ENCODE measurements at places on chromosomes 4 and X.

DNA sequence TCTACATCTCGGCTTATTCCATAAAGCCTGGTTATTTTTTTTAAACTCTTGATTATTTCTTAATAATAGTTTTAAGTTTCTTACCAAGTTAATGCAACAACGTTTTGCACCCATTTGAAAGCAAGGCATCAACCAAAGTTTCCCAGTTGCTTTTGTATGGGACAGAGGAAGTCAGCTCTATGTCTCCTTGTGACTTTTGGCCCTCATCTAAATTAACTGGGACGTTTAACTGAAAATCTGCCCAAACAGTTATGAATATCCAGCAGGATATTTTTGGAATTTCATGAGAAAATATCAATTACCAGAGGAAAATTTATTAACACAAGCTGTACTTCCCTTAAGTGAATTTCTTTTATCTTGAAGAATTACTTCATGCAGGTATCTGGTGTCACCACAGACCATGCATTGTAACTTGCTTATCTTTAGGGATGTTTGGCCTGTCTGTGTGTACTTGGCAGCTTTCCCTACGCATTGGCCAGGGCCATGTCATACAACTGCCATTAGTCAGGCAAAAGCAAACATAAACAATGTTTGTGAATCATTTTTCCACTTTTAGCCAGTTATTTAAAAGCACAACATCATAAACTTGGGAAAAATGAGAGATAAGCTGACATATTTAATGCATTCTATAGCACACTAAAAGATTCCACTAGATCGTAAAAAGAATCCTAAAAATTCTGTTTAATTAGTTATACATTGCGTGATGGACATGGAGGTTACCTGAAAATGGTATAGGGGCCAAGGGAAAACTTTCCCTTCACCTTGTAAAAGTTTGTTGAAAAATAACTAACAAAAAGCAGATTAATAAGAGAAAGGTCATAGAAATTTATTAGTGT is 101.4 kb upstream of the PDE5A start:
- peak; percentile 70 for DNase-seq

DNA sequence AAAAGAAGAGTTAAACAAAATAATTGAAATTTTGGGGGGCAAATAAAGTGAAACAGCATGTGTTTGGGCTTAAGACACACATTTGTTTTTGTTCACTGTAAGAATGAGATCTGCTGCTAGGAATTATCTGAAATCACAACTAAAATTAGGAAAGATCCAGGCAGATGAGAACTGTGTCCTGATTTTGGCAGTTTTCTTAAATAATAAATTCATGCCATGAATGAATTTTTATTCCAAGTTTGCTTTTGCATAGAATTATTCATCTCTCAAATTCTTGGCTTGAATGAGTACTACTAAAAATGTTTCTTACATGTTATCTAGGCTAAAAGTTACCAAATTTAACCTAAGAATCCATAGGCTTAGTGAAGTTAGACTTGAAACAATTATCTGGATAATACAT is 321.7 kb downstream of the ANK2 start:
- no peak for DNase-seq

DNA sequence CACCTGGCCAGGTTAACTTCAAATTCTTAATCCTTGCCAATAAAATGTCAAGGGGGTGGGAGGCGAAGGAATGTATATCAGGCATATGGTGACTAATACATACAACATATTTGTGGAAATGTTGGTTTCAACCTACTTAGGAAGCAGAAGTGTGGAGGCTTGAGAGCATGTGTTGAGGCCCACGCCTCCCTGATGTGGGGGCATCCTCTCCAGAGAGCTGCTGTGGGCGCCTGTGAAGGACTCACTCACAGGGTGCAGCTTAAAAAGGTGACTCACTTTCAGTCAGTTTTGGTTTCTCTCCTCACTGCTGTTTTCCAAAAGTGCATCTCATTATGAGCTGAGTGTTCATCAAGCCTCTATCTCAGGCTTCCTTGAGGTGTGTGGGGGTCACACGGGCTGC is 27.5 kb downstream of the LNX1 start:
- DNase-seq = peak; percentile 31

DNA sequence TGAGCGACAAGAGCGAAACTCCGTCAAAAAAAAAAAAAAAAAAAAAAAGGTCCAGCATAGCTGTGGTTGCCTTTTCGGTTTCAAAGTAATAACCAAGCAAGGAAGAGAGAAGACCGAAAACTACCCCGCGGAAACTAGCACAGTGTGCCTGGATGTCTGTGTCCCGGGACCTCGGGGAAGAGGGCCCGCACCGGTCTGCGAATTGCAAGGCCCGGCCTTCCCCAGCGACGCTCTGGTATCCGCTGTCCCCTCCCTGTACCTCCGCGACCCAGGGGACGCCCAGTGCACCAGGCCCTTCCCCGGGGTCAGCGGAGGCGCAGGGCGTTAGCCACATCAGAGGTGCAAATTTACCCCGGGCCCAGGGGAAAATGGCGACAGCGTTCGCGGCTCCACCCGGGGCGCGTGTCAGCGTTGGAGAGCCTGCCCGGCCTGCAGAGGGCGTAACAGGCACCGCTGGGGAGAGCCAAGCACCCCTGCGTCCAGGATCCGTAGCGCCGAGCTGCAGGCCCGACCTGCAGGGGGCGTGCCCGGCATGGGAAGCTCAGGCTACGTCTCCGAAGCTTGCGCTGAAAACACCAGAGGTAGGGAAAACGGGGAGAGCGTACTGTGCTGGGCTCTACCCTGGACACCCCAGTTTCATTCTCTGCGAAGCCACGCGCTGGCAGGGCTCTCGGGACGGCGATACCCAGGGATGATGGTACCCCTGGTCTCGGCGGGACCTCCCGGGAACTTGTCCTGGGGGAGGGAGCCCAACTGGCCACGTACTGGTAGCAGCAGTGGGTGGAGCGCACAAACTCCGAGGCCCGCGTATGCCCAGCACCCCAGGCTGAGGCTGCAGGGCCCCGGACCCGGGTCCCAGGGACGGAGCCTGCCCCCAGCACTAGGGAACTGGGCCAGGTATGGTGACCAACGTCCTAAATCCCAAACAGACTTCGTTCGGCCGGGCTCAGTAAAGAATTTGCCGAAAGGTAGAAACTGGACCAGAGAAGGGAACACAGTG is 16.2 kb downstream of the NKX6-1 start:
- no peak for DNase-seq

DNA sequence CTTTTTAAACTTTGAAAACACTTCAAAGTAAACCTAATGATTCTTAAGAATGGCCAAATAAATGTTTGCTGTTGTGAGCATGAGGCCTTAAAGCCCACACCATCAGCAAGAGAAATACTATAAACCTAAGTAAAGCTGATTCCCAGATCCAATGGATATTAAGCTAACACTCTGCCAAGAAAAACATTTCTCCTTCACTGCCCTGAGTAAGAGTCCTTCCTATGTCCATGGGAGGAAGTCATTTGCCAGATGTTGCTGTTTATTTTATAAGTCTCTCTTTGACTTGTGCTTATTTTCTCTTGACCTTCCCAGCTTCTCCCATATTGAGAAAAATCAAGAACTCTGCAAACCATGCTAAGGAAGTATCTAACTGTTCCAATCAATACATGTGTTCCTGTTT is 154.3 kb upstream of the EDNRA start:
- no peak for DNase-seq

DNA sequence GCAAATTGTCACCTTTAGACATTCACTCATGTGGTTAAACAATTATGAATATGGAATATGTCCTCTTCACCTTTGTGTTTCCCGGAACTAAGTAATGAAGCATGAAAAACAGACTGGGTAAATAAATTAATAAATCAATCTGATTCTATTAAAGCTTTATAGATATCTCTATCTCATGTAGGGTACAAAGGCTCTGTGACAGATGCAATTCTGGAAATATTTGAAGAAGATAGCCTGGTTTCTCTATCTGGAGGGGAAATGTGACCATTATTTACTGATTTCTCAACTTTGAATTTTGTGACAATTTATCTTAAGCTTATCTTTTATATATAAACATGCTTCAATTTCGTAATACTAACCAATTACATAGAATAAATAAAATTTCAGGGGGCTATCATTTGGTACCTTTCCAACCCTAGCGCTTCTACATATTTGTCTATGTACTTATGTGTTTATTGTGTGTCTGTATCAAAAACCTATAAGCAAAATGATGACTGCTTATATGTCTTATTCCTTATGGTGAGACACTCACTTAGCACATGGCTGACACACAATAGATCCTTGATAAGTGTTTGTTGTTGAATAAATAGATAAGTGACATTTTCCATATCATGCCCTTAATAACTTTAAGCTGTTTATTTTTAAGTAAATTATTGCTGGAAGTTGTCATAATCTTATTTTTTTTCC is 9.9 kb downstream of the CTSO start:
- DNase-seq = no peak

GRCh38 chr4:146511381-146511780 is 10.4 kb downstream of the SLC10A7 start:
- no peak for DNase-seq

DNA sequence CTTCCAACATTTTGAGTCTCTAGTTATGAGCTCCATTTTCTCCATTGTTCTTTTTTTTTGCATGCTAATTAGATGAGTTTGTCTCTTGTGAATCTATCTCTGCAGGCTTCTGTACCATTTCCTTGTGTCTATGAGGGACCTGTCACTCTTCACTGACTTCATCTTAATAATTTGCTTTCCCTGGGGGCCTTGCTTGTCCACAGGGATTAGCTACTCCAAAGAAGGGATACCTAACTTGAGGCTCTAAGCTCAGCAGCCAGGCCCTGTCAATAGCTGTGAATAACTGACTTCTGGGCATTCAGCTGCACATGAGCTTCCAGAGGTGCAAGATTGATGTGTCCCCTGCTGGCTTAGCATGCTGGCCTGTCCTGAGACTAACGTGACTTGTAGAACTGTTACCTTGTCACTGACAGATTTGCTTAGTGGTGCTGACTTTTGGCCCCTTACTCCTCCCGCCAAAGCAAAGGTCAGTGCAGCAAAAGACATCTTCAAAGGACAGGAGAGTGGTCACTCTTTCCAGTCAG is 124.6 kb downstream of the AFF2 start:
- no peak for DNase-seq

DNA sequence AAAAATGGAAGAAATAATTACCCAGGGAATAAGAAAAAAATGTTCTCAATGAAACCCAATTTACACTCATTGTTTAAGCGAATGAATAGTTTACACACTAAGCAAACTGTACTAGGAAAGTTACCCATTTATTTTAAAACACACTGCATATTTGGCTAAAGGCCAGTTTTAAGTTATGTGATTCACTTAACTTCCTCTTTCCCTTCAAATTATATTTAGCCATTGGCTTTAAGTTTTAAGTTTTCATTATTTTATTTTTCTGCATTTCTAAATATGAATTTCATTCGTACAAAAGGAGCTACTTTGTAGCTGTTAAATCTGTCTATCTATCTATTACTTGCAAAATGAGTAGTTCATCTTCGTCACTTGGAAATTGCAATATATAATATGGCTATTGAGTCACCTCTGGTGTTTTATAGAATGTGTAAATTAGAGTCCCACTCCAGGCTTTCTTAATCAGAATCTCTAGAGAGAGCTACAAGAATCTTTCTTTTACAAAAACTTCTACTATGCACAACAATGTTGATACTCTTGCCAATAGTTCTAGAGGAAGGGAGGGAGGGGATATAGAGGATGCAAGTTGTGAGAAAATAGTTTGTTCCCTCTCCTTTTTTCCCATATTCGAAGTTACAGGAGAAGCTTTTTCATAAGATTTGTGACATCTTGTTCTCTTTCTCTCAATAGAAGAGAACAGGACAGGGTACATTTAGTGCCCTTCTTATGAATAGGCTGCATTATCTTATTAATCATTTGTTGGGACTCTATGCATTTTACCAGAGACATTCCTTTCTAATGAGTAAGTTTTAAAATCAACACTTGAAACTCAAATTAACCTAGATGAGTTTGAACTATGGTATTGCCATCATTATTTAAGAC is 41.8 kb downstream of the SULT1B1 start:
- DNase-seq = no peak

GRCh38 chr4:157270108-157270507 is 49.6 kb downstream of the GRIA2 start:
- DNase-seq = no peak

- peak; percentile 63 for DNase-seq
Measured at GRCh38 chrX:65677954-65678469, 10.6 kb downstream of the MSN start.

GRCh38 chrX:68918202-68918601 is 89.4 kb downstream of the EFNB1 start:
- DNase-seq = no peak

DNA sequence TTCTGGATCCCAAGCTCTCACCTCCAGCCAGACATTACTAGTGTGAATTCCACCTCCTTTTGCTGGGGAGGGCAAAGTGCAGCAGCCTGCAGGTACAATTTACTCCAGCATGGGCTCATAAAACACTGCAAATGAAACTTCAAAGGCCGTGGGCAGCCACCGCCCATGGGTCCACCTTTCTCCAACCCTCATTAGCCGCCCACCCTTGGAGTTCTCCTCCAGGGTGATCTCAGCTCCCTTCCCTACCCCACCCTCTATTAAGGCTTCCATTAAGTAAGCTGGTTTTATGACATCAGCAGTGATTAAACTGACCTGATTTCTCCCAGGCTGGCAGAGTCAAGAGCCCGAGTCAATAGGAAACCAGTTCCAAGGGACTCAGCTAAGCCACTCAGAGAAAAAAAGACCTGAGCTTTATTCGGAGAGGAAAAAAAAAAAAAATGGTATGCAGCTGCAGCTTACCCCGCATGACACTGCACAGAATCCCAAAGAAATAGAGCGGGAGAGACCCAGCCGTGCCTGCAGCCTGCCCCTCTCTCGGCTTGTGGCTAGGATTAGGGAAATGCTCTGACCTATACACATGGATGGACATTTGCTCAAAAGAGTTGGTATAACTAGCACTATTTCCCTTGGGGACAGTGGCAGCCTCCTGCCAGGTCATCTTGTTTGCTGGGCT is 319.6 kb downstream of the PTTG2 start:
- no peak for DNase-seq

DNA sequence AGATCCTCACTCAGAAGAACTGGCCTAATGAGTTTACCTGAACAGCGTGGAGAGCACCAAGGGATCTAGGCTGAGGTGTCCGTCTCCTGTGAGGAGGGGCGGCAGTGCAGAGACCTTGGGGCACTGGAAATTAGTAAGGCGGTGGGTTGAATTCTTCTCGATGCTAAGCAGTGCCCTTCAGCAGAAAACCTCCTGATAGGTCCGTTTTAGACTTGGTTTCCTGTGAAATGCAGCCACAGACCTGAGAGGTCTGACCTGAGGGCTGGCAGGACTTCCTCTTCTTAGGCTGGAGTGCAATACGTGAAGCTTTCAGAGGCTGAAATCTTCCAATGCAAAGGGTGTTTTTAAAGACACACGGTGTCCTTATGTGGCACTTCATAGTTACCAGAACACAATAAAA is at the start of gene CLNK:
Gene CLNK (minus strand): TSS at position 138 of the 400 bp plus-strand sequence. CDS start 16,899 bp downstream, outside the sequence.
- no peak for DNase-seq

- no peak for DNase-seq
Measured at GRCh38 chr4:185003596-185004351, 14.5 kb upstream of the HELT start.

DNA sequence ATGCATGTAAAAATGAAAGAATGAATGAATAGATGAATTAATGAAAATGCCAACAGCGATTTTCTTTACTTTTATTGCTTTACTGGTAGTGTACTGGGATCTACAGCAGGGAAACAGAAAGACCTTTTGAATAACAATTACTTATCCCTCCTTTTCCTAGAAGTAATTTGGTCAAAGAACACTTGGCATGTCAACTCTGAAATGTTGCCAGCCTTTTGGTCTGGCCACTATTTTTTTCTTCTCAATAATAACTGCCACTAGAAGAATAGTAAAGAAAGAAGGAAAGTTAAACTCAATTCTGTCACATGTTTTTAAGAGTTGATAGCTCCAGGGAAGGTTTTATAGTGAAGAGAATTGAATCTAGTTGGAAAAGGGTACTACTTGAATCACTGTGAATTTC is 52.9 kb downstream of the EPHA5 start:
- no peak for DNase-seq

GRCh38 chr4:173488656-173489055 is 41.4 kb downstream of the HAND2 start:
- no peak for DNase-seq

Measured in AG09309 (cell line).